ENCODE measurements at places on chromosomes 5 and 9.

- DNase-seq: no peak
These were observed 15.2 kb upstream of the TGFBI start for GRCh38 chr5:136013559-136013958.

DNA sequence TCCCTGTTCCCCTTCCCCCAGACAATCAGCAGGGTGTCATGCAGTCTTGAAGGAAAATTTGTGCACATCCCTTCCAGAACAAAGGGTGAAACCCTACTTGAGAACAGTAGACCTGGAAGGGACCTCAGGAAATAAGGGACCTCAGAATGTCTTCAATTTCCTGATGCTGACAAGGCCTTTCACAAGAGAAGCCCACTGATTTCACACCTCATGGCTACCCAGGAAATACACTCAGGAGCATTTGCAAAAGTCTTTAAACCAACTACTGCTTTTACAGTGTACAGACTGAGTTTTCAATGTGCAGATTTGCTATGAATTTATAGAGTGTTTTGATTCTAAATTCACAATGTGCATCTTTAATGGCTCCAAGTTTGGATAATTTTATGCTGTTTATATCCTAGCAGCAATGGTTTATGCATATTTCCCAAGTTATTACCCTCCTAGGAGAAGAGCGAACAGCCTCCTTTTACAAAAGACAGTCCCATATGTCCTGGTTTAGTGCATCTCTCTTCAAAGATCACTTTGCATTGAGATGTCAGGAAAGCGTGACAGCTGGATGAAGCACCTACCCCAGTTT, 74.8 kb downstream of the GALNT10 start:
- DNase-seq: no peak

DNA sequence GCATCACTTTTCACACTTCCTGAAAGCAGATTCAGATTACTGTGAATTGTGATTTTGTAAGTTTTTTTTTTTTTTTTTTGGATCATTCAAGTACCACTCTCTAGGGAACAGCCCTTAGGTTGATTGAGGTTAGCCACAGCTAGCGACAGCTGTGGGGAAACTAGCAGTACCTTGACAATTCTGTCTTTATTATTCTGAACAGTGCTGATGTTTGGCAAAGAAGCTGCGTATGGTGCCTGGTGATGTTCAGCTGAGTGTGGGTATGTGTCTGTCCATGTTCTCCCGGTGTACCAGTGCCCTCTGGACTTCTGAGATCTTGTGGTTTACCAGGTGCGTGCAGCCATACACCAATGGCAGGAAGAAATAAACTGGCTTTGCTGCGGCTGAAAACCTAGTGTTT, 117.3 kb upstream of the PLPPR1 start:
- DNase-seq: no peak

DNA sequence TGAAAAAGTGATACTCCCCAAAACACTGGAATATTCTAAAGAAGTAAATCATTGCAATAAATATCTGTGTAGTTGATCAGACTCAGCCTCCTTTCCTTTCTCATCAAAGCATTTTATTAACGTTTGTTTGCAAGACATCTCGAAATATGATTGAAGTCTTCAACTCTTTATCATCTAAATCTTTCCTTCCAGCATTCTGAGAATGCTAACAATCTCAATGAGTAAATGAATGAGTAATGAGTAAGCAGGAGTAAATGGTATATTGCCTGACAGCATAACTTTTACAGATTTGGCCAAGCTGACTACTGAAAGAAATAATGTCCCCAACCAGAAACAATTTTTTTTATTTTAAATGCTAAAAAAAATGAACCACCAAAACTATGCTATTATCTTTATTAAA, 157.1 kb downstream of the SLCO4C1 start:
- DNase-seq: peak; percentile 2

DNA sequence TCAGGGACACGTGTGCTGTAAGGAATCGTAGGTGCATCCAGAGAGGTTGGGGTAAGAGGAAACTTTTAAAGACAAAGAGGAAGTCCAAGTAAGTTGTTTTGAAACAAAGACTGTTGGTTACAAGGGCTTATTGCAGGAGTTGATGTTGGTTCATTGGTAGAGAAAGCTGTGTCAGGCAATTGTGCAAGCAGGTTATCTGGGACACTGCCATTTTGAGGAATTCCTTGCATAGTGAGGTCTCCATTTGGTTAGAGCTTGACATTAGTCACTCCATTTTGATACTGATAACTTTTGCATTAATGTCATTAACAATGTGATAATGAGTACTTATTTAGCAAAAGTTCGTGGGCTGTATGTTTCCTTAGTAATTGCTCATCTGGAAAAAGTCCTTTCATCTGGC, 24.9 kb downstream of the CNOT6 start:
- no peak for DNase-seq

GRCh38 chr5:107467137-107467932, 203.4 kb downstream of the EFNA5 start:
- no peak for DNase-seq

DNA sequence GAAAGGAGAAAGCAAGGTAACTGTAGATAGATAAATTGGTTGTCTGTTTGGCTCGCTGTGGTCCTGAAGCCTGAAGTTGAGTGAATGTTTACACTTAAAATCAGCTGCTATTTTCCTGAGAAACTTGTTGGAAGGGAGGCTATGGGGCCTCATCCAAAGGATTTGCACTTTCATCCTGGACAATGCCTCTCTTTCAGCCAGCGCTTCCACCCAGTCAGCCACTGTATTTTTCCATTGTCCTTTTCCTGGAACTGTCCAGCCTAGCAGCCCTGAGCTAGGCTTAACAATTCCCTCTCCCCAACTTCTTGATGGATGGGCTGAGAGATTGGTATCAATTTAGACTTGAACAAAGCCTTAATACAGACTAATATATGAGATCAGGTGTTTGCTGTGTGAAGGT, 429.2 kb downstream of the DMAC1 start:
- DNase-seq: no peak

- no peak for DNase-seq
These were observed 298.4 kb downstream of the CWC27 start for GRCh38 chr5:65067147-65067506.

- no peak for DNase-seq
These were observed 14.4 kb downstream of the CAMK4 start for GRCh38 chr5:111238431-111239225.

DNA sequence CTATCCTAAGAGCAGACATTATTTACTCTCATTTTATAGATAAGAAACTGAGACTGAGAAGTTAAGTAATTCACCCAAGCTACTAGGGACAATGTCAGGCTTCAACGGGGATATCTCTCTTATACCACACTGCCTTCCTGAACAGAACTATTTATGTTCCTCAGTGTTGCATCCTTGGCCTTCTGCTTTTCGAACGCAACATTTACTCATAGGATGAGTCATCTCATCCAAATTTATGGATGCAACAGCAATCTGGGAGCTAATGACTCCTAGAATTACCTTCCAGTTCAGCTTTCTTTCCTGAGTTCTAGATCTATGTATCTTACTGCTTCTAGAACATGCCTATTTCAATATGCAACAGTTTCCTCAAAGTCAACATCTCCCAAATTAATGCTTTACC, 103.6 kb upstream of the PAM start:
- DNase-seq: no peak

DNA sequence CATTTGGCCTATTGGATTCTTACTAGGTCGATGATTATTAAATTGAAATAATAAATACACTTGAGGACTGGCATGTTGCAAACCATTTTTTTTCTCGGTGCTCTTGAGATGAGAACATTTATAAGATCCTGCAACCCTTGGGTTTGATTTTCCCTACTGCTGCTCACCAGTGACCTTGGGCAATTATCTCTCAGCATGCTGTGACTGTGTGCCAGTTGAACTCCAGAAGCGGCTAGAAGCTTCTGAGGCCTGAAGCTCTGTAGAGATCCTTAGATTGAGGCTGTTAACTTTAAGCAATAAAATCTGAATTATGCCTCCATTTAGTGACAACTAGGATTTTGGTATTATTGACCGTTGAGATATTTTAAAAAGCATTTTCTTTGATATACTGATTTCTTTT, 489.8 kb downstream of the MAT2B start:
- no peak for DNase-seq

GRCh38 chr9:106892632-106893031, 29.7 kb downstream of the ZNF462 start:
- peak; percentile 91 for DNase-seq

GRCh38 chr5:125634216-125634835, 788.9 kb upstream of the GRAMD2B start:
- DNase-seq: no peak

DNA sequence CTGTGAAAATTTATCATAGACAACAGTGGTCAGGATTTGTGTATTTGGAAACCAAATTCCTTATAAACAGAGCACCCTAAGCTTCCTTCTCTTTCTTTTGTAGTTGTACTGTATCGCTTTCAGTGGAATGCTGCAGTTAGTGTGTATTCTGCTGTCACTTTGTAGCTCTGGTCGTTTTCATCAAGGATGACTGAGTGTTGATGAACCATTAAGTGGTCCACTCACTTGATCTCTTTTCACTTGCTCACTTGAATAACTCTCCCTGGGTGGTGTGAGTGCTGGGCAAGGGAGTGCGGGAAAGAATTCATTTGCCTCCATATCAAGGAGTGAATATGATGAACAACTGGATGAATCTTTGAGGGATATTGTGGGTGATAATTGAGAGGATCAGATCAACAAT, 1225.7 kb upstream of the WWC1 start:
- DNase-seq: no peak
